ENCODE measurements at places on chromosomes 16 and 17.

- H3K4me1 ChIP-seq = peaks cover 74% of the 10 kb centered on the region
- peak overlapping the region; percentile 42 for H3K27ac ChIP-seq
- no peaks in the 10 kb centered on the region for H3K27me3 ChIP-seq
These were observed 8.4 kb downstream of the YWHAE start for GRCh38 chr17:1391577-1391976.

GRCh38 chr17:81027591-81028505, 7.1 kb upstream of the BAIAP2 start:
- no peaks in the 10 kb centered on the region for H3K36me3 ChIP-seq
- DNase-seq = peak; percentile 67
- peaks cover 13% of the 10 kb centered on the region for H3K4me1 ChIP-seq
- H3K27me3 ChIP-seq = peaks cover 9% of the 10 kb centered on the region

- no peak overlapping the region for H3K27ac ChIP-seq
- H3K36me3 ChIP-seq = no peaks in the 10 kb centered on the region
- H3K27me3 ChIP-seq = peaks cover 4% of the 10 kb centered on the region
- no peak overlapping the region for H3K4me3 ChIP-seq
- H3K4me1 ChIP-seq = no peaks in the 10 kb centered on the region
- no peak for DNase-seq
These were observed 67.1 kb upstream of the NLK start for GRCh38 chr17:27975146-27976011.

- H3K4me3 ChIP-seq = no peak overlapping the region
- no peaks in the 10 kb centered on the region for H3K27me3 ChIP-seq
- no peak for DNase-seq
- peaks cover 14% of the 10 kb centered on the region for H3K36me3 ChIP-seq
- H3K27ac ChIP-seq = no peak overlapping the region
- peaks cover 17% of the 10 kb centered on the region for H3K4me1 ChIP-seq
These were observed 18.1 kb downstream of the TRPV2 start for GRCh38 chr17:16433514-16433913.

- H3K4me3 ChIP-seq = no peak overlapping the region
- no peaks in the 10 kb centered on the region for H3K27me3 ChIP-seq
- no peak for DNase-seq
- no peaks in the 10 kb centered on the region for H3K4me1 ChIP-seq
- peaks cover 17% of the 10 kb centered on the region for H3K36me3 ChIP-seq
These were observed 20.7 kb downstream of the CTU2 start for GRCh38 chr16:88726981-88727380.
